Omental fat pad (tissue), 4 donors: ENCODE measurements at places on chromosomes 5 and 9.

DNA sequence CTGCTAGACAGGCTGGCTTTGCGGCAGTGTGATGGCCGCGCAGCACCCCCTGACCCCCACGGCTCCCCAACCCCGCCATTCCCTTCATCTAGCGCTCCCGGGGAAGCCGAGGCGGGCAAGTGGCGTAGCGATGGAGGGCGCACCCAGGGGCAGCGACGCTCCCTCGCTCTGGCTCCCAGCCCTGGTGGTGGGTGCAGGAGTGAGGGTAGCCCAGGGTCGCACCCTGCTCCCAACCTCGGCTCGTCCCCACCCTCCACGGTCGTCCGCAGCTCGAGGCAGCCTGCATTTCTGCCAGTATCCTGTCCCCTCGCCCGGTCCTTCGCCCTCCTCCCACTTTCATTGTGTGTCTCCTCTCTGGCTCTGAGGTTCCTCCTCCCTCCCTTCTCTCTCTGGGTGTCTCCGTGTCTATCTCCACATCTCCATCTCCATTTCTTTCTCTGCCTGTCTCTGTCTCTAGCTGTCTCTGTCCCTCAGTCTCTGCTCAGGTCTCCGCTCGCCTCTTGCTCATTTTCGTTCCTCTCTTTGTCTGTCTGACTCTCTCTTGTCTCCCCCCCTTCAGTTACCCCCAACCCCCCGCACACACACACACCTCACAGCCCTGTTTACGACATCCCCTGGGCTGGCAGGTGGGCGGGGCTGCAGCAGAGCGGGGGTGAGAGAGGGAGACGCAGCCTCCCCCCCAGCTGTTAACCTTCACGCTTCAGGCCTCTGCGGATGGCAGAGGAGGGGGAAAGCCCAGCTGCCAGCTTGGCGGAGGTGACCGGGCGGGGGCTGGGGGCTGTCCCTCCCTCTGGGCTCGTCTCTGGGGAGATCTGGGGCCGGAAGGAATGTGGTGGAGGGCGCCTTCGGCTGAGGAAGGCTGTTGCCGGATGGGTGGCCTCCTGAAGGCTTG lies 48.7 kb upstream of the PSD2 start:
- no peak for DNase-seq

DNA sequence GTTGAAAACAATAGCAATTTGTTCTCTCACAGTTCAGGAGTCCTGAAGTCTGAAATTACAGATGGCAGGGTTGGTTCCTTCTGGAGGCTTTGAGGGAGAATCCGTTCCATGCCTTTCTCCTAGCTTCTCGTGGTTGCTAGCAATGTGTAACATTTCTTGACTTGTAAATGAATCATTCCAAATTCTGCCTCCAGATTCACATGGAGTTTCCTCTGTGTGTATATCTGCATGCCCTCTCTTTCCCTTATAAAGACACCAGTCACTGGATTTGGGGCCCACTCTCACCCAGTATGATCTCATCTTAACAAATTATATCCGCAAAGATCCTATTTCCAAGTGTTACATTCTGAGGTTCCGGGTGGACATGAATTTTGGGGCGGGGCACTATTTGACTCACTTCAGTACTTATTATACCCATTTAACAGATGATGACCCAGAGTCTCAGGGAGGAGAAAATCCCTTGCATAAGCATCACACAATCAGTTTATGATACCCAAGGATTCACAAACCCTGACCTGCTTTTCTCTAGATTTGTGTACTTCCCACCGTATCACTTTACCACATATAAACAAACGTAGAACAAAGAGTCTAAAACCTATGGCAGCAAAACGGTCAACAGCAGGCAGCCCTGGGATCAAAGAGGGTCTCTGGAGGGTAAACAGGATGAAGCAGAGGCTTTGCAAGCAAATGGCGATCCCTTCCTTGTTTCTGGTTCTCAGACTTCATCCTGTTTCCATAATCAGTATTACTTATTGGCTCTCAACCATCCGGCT lies 93.7 kb downstream of the C9orf152 start:
- no peak for DNase-seq

DNA sequence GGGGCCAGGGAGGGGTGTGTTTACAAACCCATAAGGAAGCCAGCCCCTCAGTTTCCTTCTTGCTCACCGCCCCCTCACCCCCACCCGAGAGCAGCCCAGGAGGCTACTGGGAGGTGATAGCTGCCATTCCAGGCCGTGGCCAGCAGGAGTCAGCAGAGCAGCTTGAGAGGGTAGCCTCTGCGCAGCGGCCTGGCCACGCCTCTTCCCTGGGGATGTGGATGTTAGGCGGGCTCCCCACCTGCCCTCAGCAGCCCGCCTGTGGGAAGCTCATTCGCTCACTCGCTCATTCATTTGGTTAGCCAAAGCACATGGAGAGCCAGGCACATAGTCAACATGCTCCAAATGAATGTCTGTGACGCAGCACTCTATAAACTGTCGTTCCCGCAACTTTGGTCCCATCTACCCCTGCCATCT lies 6.1 kb upstream of the DPM2 start:
- DNase-seq = peak; percentile 70

DNA sequence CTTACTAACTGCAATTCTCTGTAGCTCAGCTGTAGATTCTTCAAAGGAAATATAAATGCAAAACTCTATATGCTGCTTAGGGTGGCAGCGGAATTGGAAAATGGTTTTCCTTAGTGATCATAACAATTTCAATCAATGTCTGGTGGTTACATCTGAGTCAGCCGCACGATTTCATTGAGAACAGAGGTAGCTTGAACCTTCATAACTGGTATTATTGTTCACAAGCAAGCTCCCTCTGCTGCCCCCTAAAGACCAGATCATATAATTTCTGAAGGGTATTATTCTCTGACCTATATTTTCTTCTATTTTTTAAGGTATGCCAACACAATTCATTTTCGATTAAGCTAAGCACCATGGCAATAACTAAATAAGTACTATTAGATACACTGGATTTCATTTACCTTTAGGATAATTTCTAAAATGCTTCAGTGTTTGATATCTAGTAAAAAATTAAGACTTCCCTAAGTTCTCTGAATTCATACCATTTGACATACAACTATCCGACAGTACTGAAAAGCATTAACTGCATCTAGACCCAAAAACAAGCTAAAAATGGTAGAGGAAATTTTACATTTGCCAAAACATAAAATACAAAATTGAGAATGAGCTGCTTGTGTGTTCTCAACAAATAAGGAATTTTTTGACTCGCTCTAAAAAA lies 181.1 kb upstream of the SPEF2 start:
- DNase-seq = no peak

- no peak for DNase-seq
These were observed 430.6 kb downstream of the NR2F1-AS1 start for GRCh38 chr5:93150311-93151012.
